ENCODE measurements at places on chromosomes 4 and X. TPM values are rescaled to one million over a fixed set of nuclear protein-coding genes. Genes with fewer than 3 reads are reported as not detected.

- H3K27me3 ChIP-seq: no peaks in the 10 kb centered on the region
- DNase-seq: no peak
- H3K4me1 ChIP-seq: peaks cover 18% of the 10 kb centered on the region
- no peak overlapping the region for H3K4me3 ChIP-seq
These were observed 143.6 kb downstream of the TMEM164 start for GRCh38 chrX:110146521-110146920.

- peak overlapping the region; percentile 11 for H3K27ac ChIP-seq
- DNase-seq: no peak
- H3K36me3 ChIP-seq: no peaks in the 10 kb centered on the region
- no peaks in the 10 kb centered on the region for H3K27me3 ChIP-seq
These were observed 164.1 kb downstream of the GASK1B start for GRCh38 chr4:158008551-158009218.

DNA sequence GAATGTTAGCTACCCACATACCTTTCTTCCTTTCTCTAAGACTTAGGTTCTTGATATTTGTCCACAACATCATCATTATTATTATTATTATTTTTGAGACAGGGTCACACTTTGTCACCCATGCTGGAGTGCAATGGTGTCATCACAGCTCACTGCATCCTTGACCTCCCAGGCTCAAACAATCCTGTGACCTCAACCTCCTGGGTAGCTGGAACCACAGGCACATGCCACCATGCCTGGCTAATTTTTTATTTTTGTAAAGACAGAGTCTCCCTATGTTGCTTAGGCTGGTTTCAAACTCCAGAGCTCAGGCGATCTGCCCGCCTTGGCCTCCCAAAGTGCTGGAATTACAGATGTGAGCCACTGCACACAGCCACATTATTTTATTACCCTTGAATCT lies 119.0 kb downstream of the CBR4 start:
- H3K27ac ChIP-seq: peak overlapping the region; percentile 26
- H3K27me3 ChIP-seq: no peaks in the 10 kb centered on the region
- H3K36me3 ChIP-seq: peaks cover 83% of the 10 kb centered on the region
- no peak overlapping the region for H3K4me3 ChIP-seq

DNA sequence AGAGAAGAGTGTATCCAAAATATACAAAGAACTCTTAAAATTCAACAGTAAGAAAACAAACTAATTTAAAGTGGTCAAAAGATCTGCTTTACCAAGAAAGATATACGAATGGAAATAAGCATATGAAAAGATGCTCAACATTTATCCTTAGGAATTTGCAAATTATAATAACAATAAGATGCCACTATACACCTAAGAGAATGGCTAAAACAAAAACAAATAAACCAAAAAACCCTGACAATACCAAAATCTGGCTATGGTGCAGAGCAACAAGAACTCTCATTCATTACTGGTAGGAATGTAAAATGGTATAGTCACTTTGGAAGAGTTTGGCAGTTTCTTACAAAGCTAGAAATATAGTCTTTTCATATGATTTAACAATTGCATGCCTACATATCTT lies 545.7 kb upstream of the AGA start:
- no peak overlapping the region for H3K27ac ChIP-seq
- no peaks in the 10 kb centered on the region for H3K4me1 ChIP-seq
- no peak overlapping the region for H3K4me3 ChIP-seq
- no peaks in the 10 kb centered on the region for H3K36me3 ChIP-seq
- DNase-seq: no peak

GRCh38 chr4:1503583-1504471 lies 97.6 kb upstream of the NKX1-1 start:
- DNase-seq: no peak
- no peak overlapping the region for H3K4me3 ChIP-seq
- no peaks in the 10 kb centered on the region for H3K36me3 ChIP-seq
- no peak overlapping the region for H3K27ac ChIP-seq
- no peaks in the 10 kb centered on the region for H3K4me1 ChIP-seq

DNA sequence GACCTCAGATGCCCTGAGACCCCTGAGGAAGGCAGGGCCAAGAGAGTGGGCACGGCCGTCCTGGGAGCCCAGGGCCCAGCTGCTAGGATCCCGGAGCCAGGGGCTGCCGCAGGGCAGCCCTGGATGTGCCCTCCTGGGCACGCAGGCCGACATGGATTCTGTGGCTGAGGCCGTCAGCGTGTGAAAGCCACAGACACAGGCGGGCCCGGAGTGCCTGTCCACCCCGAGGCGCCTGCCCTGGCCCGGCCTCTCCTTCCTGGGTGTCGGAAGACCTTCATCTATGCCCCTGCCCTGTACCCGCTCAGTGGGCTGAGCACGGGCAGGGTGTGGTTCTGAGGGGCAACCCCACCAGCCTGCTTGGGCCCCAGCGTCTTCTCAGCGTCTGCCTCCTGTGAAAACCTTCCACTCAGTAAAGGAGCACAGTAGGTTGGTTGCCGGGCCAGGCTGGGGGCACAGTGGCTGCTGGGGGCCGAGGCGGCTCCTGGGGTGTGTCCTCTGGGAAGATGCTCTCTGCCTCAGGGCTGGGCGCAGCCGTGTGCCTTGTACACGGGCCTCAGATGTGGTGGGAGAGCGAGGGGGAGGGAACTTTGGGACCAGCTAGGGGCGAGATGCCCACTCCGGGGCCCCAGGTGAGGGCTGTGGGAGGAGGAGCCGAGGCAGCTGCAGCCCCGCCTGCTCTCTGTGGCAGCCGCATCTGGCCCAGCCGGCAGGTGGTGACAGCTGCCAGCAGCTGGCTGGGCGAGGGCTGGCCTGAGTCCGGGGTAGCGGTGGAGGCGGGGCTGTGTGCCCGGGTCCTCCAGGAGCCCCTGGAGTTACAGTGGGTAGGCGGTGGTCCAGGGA lies 20.8 kb downstream of the FGFRL1 start:
- no peak overlapping the region for H3K27ac ChIP-seq
- H3K27me3 ChIP-seq: no peaks in the 10 kb centered on the region
- no peak for DNase-seq

ATP8A1 gene
- total RNA-seq: 25.8 TPM

GDPD2 gene
- total RNA-seq: not detected

DNA sequence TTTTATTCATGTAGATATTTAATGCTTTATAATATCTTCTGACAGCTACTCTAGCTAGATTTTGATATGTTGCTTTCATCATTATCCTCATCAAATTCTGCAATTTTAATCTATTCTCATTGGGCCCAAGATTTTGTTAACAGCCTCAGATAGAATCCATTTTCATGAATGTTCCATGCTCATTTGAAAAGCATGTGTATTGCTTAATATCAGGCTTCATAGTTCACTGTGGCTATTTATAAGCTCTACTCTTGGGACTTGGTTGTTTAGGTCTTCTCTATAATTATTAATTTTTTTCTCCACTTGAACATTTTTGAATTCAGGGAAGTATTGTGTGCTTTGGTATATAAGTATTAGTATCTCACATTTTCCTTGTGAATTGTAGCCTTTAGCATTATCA lies 41.8 kb downstream of the RAB40A start:
- H3K27me3 ChIP-seq: no peaks in the 10 kb centered on the region
- no peaks in the 10 kb centered on the region for H3K36me3 ChIP-seq
- DNase-seq: no peak
- H3K27ac ChIP-seq: no peak overlapping the region
- H3K4me3 ChIP-seq: no peak overlapping the region

DNA sequence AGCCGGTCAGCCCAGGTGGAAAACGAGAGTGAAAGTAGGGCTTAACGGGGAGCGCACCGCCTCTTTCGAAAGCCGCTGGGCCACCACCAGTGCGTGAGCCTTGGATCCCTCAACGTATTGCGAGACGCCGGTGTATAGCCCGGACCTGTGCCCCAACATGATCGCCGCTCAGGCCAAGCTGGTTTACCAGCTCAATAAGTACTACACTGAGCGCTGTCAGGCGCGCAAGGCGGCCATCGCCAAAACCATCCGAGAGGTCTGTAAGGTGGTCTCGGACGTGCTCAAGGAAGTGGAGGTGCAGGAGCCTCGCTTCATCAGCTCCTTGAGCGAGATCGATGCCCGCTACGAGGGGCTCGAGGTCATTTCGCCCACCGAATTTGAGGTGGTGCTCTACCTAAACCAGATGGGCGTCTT lies 929 bp downstream of the MAB21L2 start:
- no peaks in the 10 kb centered on the region for H3K36me3 ChIP-seq
- no peak overlapping the region for H3K27ac ChIP-seq
- H3K27me3 ChIP-seq: no peaks in the 10 kb centered on the region
- no peak for DNase-seq
- H3K4me3 ChIP-seq: peak overlapping the region; percentile 28

DNA sequence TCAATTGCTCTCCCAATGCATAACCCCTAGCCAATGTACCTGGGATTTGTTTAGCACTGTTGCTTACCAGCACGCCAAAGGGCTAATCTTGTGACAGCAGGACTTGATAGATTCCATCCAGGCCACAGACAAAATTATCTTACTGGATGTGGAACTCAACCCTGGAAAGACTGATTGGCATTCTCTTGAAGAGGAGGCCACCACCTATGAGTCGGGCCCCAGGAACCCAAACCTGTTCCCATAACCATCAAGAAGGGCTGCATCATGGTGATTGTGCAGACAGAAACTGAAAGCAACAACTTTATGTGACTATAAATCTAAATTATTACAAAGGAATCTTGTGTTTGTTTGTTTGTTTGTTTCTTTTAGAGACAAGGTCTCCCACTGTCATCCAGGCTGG lies 19.9 kb upstream of the TMEM255A start:
- H3K36me3 ChIP-seq: no peaks in the 10 kb centered on the region
- H3K27ac ChIP-seq: no peak overlapping the region
- no peak for DNase-seq
- no peak overlapping the region for H3K4me3 ChIP-seq

GRCh38 chrX:154595559-154596249 lies 10.8 kb downstream of the CTAG1A start:
- no peak overlapping the region for H3K27ac ChIP-seq
- H3K36me3 ChIP-seq: no peaks in the 10 kb centered on the region
- DNase-seq: no peak
- H3K27me3 ChIP-seq: no peaks in the 10 kb centered on the region
- no peaks in the 10 kb centered on the region for H3K4me1 ChIP-seq

ARSJ gene
- total RNA-seq: 3.8 TPM

PCYT1B gene
- total RNA-seq: 2.4 TPM

NAT8L gene
- 3.0 TPM for total RNA-seq

DNA sequence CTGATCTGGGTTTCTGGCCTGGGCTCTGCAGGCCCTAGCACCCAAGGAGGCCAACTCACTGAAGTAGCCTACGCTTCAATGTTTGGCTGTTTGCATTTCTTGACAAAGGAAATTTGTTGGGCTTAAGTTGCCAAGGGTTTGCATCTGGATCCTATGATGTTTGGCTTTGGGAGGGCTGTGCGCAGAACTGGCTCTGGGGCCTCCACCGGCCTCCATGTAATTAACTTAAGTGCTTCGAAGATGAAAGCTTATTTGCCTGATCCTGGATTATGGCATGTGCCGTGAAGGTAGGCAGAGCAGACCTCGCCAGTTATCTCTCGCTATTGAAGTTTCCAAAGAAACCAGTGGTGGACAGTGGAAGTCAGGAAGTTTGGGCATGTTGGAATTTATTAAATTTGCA lies 124.3 kb upstream of the STX18 start:
- H3K4me3 ChIP-seq: no peak overlapping the region
- no peaks in the 10 kb centered on the region for H3K4me1 ChIP-seq
- no peak for DNase-seq
- H3K27me3 ChIP-seq: no peaks in the 10 kb centered on the region

- H3K27me3 ChIP-seq: no peaks in the 10 kb centered on the region
- H3K36me3 ChIP-seq: no peaks in the 10 kb centered on the region
- H3K27ac ChIP-seq: peak overlapping the region; percentile 69
These were observed 155.8 kb downstream of the PPP3CA start for GRCh38 chr4:101191302-101192098.

DNA sequence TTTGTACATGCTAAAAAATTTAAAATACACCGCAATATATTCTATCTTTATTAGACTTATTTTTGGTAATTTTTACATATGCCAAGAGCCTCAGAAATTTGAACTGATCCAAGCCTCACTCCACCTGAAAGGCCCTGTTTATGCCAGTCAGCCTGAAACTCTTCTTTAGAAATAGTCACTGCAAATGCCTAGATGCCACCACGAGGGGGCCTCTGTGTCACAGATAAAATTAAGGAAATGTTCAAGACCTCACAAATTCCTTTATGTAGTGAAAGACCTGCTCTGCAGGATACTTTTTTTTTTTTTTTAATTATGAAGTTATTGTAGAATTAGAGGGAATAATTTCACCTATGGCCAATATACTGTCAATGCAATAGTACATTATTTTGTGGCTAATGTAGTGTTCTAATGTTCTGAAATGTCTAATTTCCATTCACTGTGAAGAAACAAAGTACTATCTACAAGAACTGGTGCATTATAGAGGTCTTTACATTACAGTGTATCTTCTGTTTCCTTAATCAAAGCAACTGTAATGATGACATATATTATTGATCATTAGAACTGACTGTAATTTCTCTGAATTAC lies 69.8 kb downstream of the DTHD1 start:
- no peaks in the 10 kb centered on the region for H3K36me3 ChIP-seq
- no peak overlapping the region for H3K4me3 ChIP-seq
- no peak overlapping the region for H3K27ac ChIP-seq
- H3K27me3 ChIP-seq: no peaks in the 10 kb centered on the region
- H3K4me1 ChIP-seq: no peaks in the 10 kb centered on the region
- peak; percentile 77 for DNase-seq

GRCh38 chrX:136647677-136648360 lies at the start of gene CD40LG:
TSS of gene CD40LG (plus strand) at chrX:136648158. CDS start at chrX:136648249, 91 bp downstream.
- no peaks in the 10 kb centered on the region for H3K36me3 ChIP-seq
- H3K27me3 ChIP-seq: no peaks in the 10 kb centered on the region
- H3K27ac ChIP-seq: no peak within 1 kb of the TSS
- no peak for DNase-seq
- H3K4me1 ChIP-seq: no peaks in the 10 kb centered on the region
- no peak within 1 kb of the TSS for H3K4me3 ChIP-seq

SHISA3 gene
- 15.5 TPM for total RNA-seq

DNA sequence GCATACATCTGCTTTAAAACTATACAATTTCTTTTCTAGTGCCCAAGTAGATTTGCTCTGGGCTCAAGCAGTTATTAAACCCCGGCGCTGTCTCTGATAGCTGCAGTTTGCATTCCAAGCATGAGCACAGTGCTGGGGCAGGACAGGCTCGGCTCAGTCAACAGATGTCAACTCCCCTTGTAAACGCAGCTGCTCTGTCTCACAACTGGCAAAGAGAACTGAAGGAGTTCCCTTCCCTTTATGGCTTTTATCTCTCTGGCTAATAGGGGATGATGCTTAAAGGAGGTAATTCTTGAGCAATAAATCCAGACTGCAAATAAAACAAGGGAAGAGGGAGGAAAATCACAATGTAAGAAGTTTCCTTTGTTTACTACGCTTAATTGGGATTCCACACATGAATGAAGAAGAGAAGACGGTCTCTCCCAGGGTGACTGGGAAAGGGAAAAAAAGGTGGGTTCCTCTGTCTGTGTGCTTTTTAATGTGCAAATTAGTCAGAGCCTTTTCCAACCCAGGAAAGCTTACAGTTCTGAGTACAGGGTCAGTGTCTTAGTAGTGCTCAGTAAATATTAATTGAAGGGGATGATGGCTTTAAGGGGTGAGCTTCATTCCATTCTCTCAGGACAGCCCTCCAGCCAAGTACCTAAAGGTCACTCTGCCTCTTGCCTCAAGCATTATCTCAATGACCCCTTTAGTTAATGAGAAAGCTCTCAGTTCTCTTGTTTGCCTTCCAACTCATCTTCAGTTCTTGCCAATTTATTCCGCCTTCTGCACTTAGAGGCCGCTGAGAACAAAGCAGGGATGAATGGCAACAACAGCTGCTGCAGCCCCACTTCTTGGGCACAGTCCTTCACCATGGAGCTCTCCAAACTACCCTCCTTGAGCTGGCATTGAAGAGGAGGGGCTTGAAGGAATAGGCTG lies 155.7 kb upstream of the JADE1 start:
- H3K4me1 ChIP-seq: no peaks in the 10 kb centered on the region
- peak; percentile 82 for DNase-seq

- no peak for DNase-seq
- H3K36me3 ChIP-seq: no peaks in the 10 kb centered on the region
- no peak overlapping the region for H3K27ac ChIP-seq
- H3K4me3 ChIP-seq: no peak overlapping the region
These were observed 508.4 kb upstream of the FTHL17 start for GRCh38 chrX:31580227-31580626.
